ENCODE measurements at places on chromosomes 16 and 17.

DNA sequence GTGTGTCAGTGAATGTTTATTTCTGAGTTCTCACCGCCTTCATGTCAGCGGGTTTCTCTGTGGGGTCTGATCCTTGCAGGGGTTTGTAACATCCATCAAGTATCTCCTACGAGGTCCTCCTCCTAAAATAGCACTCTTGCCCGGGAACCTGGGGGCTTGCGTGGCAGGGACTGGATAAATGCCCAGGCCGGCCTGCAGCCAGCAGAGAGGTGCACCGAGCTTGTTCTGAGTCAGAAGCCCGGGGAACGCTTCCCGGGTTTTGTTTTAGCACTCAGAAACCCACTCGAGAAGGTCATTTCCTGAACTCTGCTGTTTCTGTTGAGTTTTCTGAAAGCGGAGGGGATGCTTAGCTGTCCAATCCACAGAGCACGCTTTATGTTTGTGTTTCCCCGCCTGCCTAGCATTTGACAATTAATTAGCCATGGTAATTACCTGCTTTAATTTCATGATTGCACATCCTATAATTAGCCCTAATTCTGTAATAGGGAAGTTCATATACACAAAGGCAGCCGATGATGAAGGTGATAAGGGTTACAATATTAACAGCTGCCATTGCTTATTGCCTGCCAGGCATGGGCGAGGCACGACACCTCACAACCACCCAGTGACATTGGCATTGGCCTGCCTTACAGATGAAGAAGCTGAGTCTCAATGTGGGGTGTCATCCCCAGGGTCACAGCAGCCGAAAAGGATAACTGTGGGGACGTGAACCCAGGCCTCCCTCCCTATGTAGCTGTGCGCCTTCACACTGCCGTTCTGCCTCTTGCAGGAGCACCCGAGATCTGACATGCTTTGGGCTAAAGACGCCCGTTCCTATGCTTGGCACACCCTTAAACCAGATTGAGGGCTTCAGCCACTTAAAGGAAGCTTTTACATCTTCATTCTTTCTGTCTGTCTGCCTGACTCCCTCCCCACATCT is 333.1 kb downstream of the CPPED1 start:
- no peak for DNase-seq

GRCh38 chr17:17935321-17936271 is 36.6 kb downstream of the TOM1L2 start:
- no peak for DNase-seq

GRCh38 chr17:39525801-39526506 is 64.7 kb downstream of the CDK12 start:
- DNase-seq, result no peak

DNA sequence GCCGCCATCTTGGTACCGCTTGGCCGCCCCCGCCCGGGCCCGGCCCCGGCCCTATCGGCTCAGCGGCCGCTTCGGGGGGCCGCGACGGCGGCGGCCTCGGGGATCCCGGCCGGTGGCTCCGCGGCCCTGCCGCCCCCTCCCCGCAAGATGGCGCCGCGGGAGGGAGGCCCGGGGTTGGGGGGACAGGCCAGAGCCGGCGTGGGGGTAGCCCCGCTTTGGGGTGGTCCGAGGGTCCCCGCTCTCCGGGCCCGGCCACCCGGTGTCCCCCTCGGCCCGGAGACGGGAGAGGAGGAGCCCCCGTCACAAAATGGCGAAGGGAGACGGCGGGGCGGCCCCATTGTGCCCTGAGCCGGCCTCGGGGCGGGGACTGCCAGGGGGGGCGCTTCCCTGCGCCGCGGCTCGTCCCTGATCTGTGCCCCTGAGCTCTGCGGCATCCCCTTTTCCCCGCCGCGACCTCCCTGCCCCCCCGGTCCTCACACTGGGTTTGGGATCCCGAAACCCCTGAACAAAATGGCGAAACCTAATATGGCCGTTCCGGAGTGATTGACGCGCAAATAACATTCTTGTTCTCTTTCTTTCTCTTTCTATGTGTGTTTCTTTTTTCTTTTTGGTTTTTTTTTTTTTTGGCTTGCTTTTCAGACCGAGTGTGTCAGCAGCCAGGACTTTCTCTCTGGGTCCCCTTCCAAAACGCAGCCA is 986 bp downstream of the HAPSTR1 start:
- peak; percentile 60 for DNase-seq

GRCh38 chr16:67517661-67518423 is 10.8 kb upstream of the RIPOR1 start:
- no peak for DNase-seq

DNA sequence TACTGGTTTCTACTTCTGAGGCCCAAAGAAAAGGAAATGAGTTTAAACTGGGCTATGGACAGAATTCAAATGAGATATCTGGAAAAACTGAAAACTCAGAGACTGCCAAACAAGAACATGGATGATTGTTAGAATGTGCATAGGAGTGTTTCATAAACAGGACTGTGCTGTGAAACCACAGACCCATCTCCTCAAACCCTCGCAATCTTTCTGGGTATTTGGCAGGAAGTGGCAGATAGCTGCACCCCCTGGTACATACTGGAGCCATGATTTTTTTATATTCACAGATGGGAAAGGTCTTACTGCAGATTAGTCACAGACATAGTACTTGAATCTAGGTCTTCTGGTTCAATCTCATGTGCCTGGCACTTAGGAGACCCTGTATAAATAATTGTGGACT is 145.0 kb downstream of the CCDC182 start:
- DNase-seq, result peak; percentile 75

DNA sequence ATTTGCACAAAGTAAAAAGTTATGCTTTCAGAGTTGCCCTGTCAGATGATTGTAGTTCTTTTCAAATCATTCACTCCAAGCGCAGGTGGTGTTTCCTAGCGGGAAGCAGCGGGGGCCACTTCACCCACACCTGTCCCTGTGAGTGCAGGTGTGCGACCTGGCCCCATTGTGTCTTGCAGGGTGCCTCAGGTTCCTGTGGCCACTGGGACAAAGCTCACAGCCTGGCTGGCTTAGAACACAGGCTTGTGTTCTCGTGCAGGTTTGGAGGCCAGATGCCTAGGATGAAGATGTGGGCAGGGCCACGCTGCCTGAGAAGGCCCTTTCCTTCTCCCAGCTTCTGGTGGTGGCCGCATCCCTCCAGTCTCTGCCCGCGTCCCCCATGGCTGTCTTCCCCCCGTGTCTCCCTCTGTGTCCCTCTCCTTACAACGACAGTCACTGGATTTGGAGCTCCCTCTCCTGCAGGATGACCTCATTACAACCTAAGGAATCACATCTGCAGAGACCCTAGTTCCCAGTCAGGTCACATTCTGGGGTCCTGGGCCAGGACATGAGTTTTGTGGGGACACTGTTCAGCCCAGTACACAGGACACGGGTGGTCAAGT is 90.5 kb downstream of the NPIPB11 start:
- no peak for DNase-seq

DNA sequence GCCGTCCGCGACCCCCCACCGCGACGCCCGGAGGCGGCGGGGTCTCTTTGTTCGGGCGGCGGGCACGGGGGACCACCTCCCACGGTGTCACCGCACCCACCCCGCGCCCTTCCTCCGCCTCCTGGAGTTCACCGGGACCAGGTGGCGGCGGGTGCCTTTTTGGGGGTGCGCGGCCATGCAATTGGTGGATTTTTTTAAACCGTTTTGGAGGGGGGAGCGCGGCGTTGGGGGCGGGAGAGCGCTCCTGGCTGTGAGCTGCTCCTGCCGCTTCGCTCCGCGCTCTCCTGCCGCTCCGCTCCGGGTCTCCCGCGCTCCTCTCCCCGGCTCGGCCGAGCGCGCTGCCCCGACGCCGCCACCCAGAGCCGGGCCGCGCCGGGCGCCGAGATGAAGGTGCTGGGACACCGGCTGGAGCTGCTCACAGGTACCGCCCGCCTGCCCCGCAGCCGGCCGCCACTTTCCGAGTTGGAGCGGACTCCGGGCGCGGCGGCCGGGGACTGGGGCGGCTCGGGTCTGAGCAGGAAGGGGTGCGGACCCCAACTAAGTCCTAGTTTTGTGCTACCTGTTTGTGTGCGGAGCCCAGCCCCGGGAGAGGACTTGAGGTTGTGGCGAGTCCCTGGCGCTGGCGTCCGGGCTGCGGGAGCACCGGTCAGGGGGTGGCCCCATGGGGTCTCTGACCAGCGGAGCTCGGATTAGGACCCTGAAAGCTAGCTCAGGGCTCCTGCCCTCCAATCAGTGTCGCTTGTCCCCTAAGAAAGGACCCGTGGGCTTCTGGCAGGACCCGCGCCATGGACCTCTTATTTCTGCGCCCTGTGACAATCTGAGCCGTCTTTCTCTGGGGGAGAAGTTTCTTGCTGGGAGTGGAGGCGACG is 35.7 kb upstream of the NDRG4 start:
- DNase-seq, result peak; percentile 7

DNA sequence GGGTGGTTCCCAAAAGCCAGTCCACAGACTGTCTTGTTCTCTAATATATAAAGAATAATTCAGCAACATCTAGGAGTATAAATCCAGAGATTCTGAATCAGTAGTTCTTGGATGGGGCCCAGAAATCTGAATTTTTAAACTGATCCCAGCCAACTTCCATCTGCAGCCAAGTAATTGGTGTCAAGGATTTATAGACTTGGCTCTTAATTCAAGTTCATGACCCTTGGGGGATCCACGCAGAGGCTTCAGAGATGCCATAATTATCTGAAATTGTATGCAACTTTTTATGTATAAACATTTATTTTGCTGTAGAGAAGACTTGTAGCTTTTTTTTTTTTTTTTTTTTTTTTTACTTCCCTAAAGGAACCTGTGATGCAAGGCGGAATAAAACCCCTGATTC is 60.6 kb downstream of the HLF start:
- DNase-seq, result no peak

- no peak for DNase-seq
Measured at GRCh38 chr17:75557075-75557851, 30.3 kb upstream of the MYO15B start.

- DNase-seq, result no peak
Measured at GRCh38 chr17:78252111-78252634, 20.7 kb downstream of the TMEM235 start.

GRCh38 chr17:2985318-2985717 is 78.1 kb downstream of the OR1D5 start:
- no peak for DNase-seq

- DNase-seq, result no peak
Measured at GRCh38 chr17:43905400-43905984, 1.8 kb downstream of the MPP2 start.

GRCh38 chr17:82933911-82934310 is 94.1 kb upstream of the ZNF750 start:
- no peak for DNase-seq

GRCh38 chr17:6306820-6307219 is 128.1 kb downstream of the AIPL1 start:
- no peak for DNase-seq

- DNase-seq, result no peak
Measured at GRCh38 chr16:19888834-19889233, 4.2 kb upstream of the GPRC5B start.

DNA sequence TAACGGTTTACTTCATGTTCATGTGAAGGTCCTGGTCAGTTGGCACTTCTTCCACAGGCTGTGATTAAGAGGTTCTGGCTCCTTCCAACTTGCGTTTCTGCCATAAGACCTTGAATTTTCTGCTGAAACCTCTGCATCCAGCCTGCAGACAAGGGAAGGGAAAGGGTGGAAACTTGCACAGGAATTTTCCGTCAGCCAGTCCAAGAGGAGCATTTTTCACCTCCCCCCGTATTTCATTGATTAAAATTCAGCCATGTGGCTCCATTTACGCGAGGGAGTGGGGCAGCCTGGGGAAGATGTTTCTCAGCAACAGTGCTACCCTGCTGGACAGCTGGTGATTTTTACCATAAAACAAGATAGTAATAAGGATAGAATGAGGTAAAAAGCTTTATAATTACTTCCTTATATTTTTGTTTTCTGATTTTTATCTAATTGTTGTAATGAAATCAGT is 101.5 kb upstream of the SMIM36 start:
- no peak for DNase-seq

- DNase-seq, result peak; percentile 38
Measured at GRCh38 chr17:83100220-83100852, 20.9 kb downstream of the METRNL start.

DNA sequence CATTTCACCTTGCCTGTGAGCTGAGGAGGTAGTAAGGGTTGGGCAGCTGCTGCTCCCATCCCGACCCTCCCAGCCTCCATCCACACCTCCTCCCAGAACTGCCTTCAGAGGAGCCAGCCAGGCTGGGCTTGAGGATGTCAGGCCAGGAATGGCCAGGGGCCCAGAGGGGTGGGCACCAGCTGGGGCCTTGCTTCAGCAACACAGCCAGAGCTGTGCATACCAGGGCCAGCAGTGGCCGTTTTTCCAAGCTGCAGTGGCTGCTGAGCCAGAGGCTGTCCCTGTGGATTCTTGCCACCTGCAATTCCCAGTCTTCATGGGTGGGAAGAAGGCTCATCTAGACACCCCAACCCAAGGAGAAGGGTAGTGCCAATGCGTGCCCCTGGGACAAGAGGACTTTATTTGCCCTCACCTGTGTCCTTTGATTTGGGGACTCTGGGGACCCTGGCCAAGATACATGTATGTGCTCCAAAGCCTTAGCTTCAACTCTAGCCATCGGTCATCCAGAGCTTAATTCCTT is 153.4 kb upstream of the SDK2 start:
- no peak for DNase-seq

- DNase-seq, result peak; percentile 49
Measured at GRCh38 chr17:34562387-34562786, 17.0 kb upstream of the TMEM132E start.

DNA sequence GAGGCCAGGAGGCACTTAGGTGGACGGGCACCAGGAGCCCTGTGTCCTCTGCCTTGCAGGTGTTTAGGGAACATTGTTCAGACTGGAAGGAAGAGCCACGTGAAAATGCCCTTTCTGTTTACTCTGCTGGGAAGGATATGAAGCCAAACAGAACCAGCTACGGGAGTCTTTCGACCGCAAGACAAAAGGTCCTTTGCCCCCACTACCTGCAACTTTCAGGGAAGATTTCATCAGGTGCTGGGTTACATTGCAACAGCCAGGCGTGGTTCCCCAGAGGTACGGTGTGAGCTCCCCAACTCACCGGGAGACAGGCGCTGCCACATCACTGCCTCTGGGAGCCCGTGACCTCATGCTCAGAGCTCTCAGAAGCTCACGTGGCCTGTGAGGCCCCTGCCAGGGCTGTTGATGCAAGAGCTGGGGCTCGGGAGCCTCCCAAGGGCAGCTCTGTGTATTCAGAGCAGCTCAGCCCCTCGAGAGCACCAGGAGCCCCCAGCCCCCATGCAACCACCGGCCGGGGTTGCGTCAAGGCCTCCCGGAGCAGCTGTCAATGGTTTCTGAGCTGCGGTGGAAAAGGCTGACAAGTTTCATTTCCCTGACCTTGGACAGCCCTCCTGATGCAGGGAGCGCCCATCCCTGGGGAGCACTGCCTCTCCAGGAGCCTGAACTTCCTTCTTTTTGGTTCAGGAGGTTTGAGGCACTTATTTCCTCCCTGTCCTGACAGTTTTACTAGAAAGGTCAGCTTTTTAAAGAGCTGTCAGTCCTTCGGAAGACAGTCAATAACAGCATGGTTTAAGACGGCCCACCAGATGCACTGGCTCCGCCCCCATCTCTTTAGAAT is 42.1 kb downstream of the TBC1D16 start:
- DNase-seq, result peak; percentile 29

DNA sequence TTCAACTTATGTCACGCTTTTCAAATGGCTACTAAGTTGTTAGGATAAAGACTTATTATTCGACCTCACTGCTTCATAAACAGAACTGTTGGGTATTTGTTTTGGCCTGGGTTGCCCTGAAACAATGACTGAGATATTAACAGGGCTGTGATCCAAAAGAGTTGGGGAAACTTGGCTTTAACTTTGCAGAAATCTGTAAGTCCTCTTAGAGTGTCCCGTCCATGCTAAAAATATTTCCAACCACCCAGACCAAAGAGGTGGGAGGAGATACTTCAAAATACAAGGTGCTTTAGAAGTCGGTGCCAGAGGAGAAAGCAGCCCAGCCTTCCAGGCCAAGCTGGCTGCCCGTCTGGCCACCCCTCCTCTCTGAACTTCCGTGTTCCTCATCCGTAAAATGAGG is 16.1 kb upstream of the SPATA32 start:
- DNase-seq, result no peak

- peak; percentile 47 for DNase-seq
Measured at GRCh38 chr17:6994666-6995256, 1.1 kb upstream of the ALOX12 start.

All from hematopoietic multipotent progenitor cell treated with erythropoietin and hydrocortisone succinate and interleukin-3 and kit ligand, for 6 days (in vitro differentiated cells).